ENCODE measurements at places on chromosomes 2 and 18. TPM values are rescaled to one million over a fixed set of nuclear protein-coding genes. Genes with fewer than 3 reads are reported as not detected.

- H3K36me3 ChIP-seq: no peaks in the 10 kb centered on the region
- DNase-seq: no peak
- no peaks in the 10 kb centered on the region for H3K4me1 ChIP-seq
- H3K4me3 ChIP-seq: no peak overlapping the region
- H3K27ac ChIP-seq: no peak overlapping the region
Measured at GRCh38 chr2:76870011-76870410, 652.2 kb downstream of the LRRTM4 start.

GRCh38 chr2:18356676-18357075, 203.8 kb downstream of the RDH14 start:
- H3K27ac ChIP-seq: no peak overlapping the region
- no peaks in the 10 kb centered on the region for H3K4me1 ChIP-seq

Gene RGPD3
- total RNA-seq: not detected

GRCh38 chr18:74400813-74401212, 56.3 kb downstream of the DIPK1C start:
- no peaks in the 10 kb centered on the region for H3K27me3 ChIP-seq
- H3K36me3 ChIP-seq: no peaks in the 10 kb centered on the region
- H3K4me1 ChIP-seq: no peaks in the 10 kb centered on the region
- no peak overlapping the region for H3K4me3 ChIP-seq

- H3K27me3 ChIP-seq: no peaks in the 10 kb centered on the region
- H3K4me3 ChIP-seq: no peak overlapping the region
- no peak for DNase-seq
- no peak overlapping the region for H3K27ac ChIP-seq
- H3K4me1 ChIP-seq: no peaks in the 10 kb centered on the region
Measured at GRCh38 chr2:156005999-156006712, 326.4 kb downstream of the NR4A2 start.

Gene CRACDL
- 7.5 TPM for total RNA-seq

Gene NR4A2
- total RNA-seq: 10.4 TPM

Gene MEP1B
- not detected for total RNA-seq

DNA sequence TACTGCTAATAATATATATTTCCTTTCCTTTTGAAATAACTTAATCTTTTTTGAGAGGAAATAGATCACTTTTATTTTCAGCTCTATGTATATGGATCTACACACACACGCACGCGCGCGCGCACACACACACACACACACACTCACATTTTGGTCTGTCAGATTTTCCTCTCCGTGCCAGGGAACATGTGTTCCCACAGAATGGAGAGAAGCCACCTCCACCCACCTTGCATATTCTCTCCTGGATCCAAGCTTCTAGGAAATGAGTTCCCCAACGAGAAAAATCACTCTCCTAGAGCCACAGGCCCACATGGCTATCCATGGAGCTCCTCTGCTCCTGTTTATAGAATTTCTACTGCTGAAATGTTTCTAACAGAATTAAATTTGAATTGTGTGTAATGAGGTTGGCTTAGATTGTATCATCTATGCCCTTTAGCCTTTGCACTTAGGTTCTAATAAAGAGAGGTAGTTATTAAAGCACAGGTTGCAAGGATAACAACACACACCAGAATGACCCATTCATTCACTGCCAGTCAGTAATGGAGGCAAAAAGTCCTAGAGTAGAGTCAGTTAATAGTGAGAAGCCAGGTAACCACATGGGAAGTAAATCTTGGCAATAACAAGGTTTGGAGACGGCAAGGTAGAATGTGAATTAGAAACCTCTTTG, 19.7 kb downstream of the IFIH1 start:
- no peak overlapping the region for H3K4me3 ChIP-seq
- no peak overlapping the region for H3K27ac ChIP-seq
- H3K36me3 ChIP-seq: no peaks in the 10 kb centered on the region
- H3K4me1 ChIP-seq: no peaks in the 10 kb centered on the region
- no peak for DNase-seq

All from aorta (tissue), 5 donors.